ENCODE measurements at places on chromosomes 2 and 18.
A peak's percentile ranks its signal among the peaks of the same experiment; 100 is the strongest.

- DNase-seq = no peak
These were observed 9.3 kb upstream of the SNORC start for GRCh38 chr2:232860593-232861241.

GRCh38 chr2:102235042-102235473 is 48.2 kb downstream of the IL1RL2 start:
- DNase-seq = no peak

GRCh38 chr2:215439980-215440512 is 4.2 kb upstream of the FN1 start:
- no peak for DNase-seq

DNA sequence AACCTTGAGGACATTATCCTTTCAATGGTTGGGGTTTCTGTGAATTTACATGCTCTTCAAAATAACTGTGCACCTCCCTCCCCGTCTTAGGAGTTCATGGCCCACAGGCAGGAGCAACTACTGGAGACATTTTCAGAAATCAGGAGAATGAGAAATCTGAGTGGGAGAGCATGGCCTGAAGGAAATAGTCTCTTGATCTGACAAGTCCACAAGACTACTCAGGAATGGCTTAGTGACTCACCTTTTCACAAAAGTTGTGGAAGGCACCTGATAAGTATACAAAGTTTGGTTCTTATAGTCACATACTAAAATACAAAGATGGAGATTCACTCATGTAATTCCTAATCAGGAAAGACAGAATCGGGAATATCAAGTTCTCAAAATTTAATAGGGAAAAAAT is 83.6 kb upstream of the NCKAP5 start:
- no peak for DNase-seq

DNA sequence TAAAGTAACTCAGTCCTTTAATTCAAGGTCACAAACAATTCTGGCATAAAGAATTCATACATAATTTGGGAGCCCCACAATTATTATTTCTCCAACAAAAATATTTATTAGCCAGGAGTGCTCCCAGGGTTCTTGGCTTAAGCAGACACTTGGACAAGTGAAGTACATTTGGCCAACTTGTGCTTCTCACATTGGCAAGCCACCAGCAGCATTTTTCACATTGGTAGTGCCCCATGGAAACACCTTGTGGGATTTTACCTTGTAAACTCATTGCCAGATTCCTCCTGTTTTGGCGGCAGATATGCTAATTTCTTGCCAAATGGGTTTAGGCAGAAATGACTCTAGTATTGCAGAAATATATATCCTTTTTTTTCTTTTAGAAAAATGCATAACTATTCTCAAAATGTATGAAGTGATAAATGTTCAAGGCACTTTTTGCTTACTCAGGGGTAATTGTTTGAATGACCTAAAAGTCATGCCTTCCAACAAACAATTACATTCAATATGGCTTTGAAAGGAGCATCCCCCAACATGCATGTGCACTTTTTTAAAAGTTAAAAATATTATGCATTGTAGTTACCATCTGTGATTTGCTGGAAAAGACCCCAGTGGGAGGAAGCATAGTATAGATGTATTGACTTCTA is 113.5 kb downstream of the CSRNP3 start:
- no peak for DNase-seq

GRCh38 chr2:186433777-186434432 is 52.2 kb upstream of the ZC3H15 start:
- no peak for DNase-seq

DNA sequence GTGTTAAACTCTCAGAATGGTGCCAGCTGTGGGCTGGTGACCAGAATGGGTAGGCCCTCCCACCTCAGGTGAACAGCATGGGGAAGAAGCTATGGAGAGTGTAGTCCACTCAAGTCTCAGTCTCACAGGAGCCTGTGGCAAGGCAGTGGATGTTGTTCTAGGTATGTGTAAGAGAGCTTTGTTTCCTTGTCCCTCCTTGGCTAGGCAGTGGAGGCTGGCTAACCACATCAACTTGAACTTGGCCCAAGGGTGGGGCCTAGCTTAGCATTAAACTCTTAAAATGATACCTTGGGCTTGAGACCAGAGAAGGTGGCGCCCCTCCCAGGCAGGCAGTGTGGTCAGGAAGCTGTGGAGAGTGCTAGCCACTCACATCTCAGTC is 53.2 kb upstream of the SLC4A10 start:
- no peak for DNase-seq

DNA sequence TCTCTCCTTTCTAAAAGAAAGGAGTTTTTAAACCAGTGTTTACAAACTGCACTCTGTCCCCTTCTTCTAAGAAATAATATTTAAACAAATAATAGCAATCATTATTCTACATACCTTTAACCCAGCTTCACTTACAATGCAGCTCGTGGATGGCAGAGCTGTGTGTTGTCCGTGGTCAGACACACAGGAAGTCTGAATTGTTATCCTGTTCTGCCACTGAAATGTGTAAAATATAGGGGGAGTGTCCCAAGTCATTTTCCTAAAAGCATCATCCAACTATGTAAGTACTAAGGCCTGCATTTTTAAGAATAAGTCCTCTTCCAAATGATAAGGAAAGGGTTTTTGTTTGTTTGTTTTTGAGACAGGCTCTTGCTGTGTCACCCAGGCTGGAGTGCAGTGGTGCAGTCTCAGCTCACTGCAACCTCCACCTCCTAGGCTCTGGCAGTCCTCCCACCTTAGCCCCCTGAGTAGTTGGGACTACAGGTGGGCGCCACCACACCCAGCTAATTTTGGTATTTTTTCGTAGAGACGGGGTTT is 2.7 kb upstream of the PPP4R1 start:
- DNase-seq = no peak

GRCh38 chr2:14673351-14673875 is 40.9 kb downstream of the LRATD1 start:
- DNase-seq = no peak

DNA sequence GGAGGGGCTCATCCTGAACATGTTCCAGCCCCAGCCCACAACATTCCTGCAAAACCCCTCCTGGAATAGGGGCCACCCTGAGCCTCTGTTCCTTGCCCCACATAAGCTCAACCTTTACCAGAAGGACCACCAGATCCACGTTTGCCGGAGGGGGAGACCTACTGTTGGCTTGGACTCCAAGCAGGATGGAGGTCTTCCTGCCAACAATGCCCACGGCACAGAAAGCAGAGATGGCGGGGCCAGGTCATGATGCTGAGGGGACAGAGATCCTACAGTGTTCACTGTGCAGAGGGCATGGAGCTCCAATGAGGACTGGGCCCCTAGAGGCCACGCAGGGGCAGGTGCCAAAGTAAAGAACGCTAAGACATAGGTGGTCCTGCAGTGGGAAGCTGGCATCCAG is 98.5 kb upstream of the RAB6C start:
- DNase-seq = no peak

GRCh38 chr2:9993488-9994165 is 42.1 kb downstream of the GRHL1 start:
- no peak for DNase-seq

DNA sequence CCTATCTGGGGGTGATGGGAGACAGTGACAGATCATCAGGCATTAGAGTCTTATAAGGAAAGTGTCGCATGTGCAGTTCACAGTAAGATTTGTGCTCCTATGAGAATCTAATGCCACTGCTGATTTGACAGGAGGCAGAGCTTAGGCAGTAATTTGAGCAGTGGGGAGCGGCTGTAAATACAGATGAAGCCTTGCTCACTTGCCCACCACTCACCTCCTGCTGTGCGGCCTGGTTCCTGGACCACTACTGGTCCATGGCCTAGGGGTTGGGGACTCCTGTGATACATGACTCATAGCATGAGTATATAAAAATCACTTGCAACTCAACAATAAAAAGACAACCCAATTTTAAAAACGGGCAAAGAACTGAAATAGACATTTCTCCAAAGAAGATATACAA is 71.1 kb upstream of the ACAA2 start:
- no peak for DNase-seq

- DNase-seq = no peak
These were observed 340 bp downstream of the SLC40A1 start for GRCh38 chr2:189580241-189580651.

DNA sequence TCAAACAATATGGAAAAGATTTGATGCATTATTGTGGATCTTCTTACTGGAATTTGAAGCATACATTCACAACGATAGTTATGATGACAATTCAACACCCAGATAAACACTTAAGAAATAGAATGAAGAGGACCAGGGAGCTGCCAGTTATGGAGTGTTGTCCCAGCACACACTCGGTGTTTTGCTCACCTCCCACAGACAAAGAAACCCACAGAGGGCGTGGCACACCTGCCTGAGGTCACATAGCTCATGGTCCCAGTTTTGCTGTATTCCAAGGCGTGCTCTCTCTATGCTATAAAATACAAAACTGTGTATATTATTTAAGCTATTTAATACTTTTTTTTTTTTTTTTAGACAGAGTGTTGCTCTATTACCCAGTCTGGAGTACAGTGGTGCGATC is 31.1 kb downstream of the EFR3B start:
- no peak for DNase-seq

DNA sequence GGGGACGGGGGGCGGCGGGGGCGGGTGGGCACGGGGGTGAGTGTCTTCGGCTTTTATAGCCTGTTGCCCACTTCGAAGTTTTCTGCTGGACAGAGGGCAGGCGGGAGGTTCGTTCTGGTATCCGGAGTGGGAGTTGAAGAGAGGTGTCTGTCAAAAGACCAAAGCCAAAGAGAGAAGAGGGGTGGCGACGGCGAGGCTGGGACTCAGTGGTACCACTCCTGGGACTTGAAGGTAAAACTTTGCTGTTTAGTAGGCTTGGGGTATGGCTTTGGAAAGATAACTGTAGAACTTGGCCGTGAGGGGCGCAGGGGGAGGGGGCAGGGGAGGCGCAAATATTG is 215.8 kb upstream of the DTNA start:
- no peak for DNase-seq

- DNase-seq = no peak
These were observed 109.7 kb downstream of the LPIN1 start for GRCh38 chr2:11856095-11856494.

- DNase-seq = no peak
These were observed 85.6 kb upstream of the TAF1B start for GRCh38 chr2:9757501-9758264.

DNA sequence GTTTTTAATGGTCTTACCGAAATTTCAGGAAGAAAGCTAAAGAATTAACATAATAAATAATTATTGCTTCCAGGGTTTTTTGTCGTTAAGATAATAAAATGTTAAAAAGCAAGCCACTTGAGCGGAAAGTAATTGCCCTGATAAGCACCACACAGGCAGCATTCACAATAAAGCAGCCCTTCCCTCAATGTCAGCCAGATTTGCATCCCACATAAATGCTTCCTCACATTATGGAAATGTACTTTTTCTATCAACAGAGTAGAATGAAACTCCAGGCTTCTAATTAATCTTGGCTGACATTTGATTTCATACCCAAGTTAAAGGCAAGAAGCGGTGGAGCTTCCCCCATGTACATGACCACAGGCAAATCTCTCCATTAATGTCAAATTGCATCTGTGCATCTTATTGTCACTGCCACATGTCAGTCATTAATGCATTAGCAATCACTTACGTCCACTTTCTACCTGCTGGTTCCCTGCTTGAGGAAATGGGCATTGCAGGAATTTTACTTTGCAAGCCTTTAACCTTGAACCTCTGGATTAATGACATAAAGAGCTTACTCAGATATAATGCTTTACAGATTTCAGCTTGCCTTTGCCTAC is 26.2 kb downstream of the PTPRM start:
- no peak for DNase-seq

GRCh38 chr2:55592130-55592529 is 25.3 kb downstream of the PPP4R3B start:
- DNase-seq = no peak

DNA sequence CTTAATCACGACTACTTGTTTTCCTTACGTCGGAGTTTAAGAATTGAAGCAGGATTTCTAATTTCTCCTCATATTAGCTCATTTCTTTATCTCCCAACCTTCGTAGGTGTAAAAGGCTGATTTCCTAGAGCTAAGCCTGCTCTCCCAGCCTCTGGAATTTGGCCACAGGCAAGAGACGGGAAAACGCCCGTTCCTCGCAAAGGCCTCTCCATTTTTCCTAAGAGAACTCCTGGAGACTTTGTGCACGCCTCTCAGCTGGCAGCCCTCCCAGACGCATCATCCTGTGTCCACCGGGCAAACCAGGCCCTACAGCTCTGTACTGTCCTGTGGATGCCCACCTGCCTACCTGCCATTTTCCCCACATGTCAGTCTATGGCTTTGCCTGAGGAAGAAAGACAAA is 106.3 kb downstream of the FTCDNL1 start:
- DNase-seq = no peak

DNA sequence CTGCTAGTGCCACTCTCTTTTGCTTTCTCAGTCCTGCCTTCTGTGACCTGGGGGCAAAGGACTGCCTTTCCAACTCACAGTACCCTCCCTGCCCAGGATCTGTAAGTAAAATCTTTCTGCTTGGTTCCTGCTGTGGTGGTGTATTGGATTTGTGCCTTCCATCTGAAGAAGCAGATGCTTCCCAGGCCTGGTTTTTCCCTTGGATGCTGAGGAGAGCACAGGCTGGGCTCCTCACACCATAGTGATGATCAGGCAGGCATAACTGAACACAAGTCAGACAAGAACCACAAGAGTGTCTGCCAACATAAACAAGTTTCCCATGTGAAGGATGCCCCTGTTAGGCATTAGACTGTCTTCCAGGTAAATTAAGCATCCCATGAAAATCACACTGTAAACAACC is 121.3 kb upstream of the NRXN1 start:
- no peak for DNase-seq

GRCh38 chr18:74509856-74510769 is 13.9 kb downstream of the CNDP2 start:
- DNase-seq = no peak

DNA sequence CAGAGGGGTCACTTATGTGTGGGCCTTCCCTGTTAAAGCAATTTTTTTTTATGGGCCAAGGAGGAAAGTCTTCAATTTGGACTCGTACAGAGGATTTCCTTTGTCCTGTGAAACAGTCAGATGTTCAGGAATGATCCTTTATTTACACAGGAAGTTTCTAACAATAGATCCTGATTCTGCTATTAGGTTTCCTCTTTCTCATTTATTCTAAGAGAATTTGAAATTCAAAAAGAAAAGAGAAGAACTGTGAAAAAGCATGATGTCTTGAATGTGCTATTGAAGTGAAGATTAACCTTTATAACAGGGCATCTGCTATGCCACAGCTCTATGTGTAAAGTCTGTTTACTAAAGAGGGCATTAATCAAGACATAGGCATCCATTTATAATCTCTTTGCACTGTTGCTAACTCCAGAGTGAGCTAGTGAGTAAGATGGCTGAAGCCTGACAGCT is 105.3 kb upstream of the FAM98A start:
- no peak for DNase-seq

GRCh38 chr2:17851731-17852585 is 26.5 kb upstream of the KCNS3 start:
- peak; percentile 13 for DNase-seq

- no peak for DNase-seq
These were observed 202.7 kb downstream of the SCG2 start for GRCh38 chr2:223399357-223399957.

GRCh38 chr18:75376004-75376403 is 51.5 kb downstream of the SMIM21 start:
- no peak for DNase-seq

Data from activated CD4-positive, alpha-beta T cell treated with anti-CD3 and anti-CD28 coated beads for 24 hours (primary cell).